ENCODE measurements at places on chromosomes 2 and 18.
A peak's percentile ranks its signal among the peaks of the same experiment; 100 is the strongest.

GRCh38 chr2:100222844-100223243 lies 80.5 kb upstream of the AFF3 start:
- DNase-seq, result no peak

DNA sequence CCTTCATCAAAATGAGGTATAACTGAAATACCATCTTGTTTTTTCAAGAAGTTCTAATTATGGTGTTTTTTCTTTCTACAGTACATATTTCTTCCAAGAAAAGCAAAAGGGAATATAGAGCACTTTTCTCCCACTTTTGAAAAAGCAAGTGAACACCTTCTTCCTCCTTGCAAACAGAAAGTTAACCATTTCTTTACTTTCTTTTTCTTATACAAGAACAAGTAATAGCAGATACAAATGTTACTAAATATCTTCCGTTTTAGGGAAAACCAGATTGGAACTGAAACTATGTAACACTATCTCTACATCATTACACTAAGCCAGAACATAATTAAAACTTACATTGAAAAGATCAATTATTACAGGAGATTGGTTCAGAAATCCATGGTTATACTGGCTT lies 44.0 kb downstream of the COBLL1 start:
- no peak for DNase-seq

- no peak for DNase-seq
Observed at GRCh38 chr2:64853306-64853705, 135.9 kb upstream of the SLC1A4 start.

- no peak for DNase-seq
Observed at GRCh38 chr2:9708683-9709538, 78.1 kb upstream of the YWHAQ start.

GRCh38 chr2:72173640-72174321 lies 26.1 kb upstream of the CYP26B1 start:
- DNase-seq, result no peak

DNA sequence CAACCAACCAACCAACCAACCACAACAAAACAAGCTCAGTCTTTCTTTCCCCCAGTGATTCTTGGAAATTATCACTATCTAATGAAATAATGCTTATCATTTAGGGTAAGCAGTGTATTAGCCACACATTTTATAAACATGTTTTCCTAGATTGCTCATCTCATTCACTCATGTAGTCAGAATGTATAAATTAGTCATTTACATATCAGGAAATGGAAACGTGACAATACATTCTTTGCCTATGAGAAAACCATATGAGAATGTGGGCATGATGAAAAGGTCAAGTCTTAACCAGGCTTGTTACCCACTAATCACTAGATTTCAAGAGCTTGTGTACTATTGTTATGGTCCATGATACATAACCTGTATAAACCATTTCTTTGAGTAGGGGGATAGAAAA lies 1583.4 kb upstream of the PIK3C3 start:
- no peak for DNase-seq

DNA sequence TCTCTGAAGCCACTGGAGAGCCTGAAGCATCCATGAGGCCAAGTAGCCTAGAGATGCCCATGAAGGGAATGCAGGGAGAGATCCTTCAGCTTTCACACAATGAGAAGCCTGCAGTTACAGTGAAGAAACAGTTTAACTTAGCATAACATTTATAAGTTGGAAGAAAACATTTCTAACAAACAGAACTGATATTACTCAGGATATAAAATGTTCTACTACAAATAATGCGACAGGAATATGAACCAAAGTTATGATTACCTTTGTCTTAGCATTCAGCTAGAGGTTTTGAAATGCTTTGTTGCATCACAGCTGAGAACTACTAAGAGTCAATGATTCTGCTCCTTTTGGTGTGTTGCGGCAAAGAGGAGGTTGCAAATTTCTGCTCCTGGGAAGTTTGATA lies 6.9 kb upstream of the KYNU start:
- DNase-seq, result no peak

GRCh38 chr2:10167316-10167715 lies 44.8 kb downstream of the RRM2 start:
- DNase-seq, result no peak

GRCh38 chr18:44771956-44772917 lies 91.5 kb downstream of the SETBP1 start:
- DNase-seq, result no peak

GRCh38 chr2:8578335-8579244 lies 103.3 kb upstream of the ID2 start:
- DNase-seq, result no peak

GRCh38 chr18:41323044-41323443 lies 632.0 kb upstream of the PIK3C3 start:
- DNase-seq, result no peak

GRCh38 chr2:78068808-78069207 lies 546.6 kb upstream of the LRRTM4 start:
- DNase-seq, result no peak

- no peak for DNase-seq
Observed at GRCh38 chr2:85827879-85828569, 60.8 kb downstream of the ST3GAL5 start.

- no peak for DNase-seq
Observed at GRCh38 chr2:222297600-222297935, 1.2 kb downstream of the PAX3 start.

DNA sequence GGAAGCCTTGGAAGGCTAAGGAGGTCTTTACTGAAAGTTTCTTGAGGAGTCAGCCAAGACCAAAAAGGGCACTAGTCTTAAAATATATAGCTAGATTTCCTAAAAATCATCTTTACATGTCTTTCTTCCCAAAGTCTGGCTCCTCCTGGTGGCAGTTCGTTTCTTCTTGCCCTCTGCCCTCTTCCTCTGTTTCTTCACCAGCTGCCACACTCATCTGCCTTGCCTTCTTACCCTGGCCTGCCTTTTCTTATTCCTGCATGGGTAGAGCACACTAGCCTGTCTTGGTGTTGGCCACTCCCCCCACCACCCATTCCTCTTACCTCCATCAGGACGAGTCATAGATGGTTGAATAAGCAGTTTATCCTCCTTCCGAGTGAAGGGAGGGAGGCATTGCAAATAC lies 129.8 kb downstream of the RAPGEF4 start:
- DNase-seq, result no peak

DNA sequence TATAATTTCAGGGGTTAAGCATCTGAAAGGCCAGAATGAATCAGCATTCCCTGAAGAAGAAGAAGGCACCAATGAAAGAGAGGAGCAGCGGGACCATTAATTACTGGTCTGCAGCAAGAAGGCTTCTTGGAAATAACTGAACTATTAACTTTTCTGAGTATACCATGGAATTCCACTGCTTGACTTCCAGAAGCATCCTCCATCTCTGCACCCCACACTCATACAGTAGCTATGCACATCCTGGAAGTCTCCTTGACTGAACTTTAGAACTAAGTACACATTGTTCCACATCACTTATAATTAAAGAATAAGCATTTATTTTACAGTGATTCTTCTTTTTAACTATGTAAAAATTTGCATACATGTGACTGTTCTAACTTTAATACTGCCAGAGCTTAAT lies 131.5 kb downstream of the PPP1R1C start:
- no peak for DNase-seq

- no peak for DNase-seq
Observed at GRCh38 chr2:129904532-129905446, 74.7 kb upstream of the RAB6C start.

- no peak for DNase-seq
Observed at GRCh38 chr18:37484983-37485834, 80.4 kb downstream of the CELF4 start.

- no peak for DNase-seq
Observed at GRCh38 chr2:215702116-215702902, 266.4 kb upstream of the FN1 start.

DNA sequence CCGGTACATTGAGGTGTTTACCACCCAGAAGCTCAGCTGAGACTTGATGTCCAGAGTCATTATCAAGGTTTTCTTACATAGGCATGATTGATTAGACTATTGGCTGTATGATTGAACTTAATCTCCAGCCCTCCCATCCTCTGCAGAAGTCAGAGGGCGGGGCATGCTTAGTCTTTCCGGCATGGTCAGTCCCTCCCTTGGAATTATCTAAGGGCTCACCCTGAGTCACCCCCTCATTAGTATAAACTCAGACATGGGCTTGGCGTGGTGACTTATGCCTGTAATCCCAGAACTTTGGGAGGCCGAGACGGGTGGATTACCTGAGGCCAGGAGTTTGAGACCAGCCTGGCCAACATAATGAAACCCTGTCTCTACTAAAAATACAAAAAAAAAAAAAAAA lies 243.9 kb downstream of the VAPA start:
- DNase-seq, result no peak

- DNase-seq, result no peak
Observed at GRCh38 chr18:7002107-7002506, 115.5 kb downstream of the LAMA1 start.

DNA sequence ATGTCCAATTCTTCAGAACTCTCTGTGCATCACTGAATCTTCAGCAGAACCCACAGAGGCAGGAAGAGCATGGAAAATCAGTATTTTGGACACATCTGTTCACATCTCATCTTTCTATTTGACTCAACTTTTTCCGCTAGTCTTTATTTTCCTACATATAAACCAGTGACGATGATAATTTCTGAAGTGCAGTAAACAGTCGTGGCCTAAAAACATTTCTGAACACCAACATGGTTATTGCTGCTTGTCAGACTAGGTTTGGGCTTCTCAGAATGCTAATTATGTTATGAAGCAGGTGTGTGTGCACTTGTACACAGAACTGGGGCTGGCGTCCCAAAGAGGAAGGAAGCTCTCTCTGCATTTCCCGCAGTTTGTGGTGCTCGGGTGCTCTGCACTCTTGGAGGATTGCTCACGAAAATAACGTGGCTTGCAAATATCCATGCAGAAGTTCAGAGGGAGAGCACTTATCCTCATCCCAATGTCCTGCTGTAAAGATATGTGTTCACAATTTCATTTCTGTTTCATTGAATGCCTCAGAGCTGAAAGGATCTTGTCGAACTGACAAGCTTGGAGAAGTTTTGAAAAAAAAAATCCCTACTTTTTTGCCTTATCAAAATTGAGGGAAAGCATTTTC lies 50.8 kb downstream of the EDAR start:
- DNase-seq, result no peak

DNA sequence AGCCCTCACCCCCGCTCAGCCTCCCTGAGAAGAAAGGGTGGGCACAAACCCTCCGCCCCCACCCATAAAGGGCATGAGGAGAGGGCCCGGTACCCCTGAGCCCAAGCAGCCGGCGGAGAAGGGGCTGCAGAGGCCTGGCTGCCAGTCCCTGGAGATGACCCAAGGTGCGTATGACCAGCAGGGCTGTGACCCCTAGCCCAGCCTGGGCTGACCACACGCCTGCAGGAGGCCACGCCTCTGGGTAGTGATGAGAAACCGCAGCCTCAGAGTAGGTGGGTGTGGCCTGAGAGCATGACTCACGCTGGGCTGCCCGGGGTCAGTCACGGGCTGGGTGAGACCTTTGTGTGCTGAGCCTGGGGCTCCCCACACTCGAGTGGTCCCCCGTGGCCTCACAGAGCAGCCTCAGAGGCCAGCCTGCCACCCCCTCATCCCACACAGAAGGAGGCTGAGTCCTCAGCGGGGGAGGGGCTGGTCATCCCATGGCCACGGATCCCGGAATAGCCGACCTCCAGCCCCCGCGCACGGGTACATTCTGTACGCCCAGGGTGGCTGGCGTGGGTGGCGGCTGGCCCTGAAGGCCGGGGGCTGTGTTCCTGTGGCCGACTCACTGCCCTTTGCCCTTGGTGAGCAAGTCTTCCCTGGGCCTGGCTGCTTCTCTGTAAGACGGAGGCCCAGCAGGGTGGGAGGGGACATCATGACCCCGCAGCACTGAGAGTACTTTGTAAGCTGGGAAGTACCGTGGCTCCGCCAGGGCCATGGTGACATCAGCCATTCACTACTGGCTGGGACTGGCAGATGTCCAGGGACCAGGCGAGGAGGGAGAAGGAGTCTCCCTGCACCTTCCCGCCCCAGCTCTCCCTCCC lies 110.8 kb upstream of the OTOS start:
- DNase-seq, result peak; percentile 81

All from right hindlimb (tissue), 1 donor.